Central memory CD4-positive, alpha-beta T cell (primary cell): ENCODE measurements at places on chromosomes 3 and 15.

GRCh38 chr3:94673876-94674275, 611.0 kb downstream of the NSUN3 start:
- no peak for DNase-seq

DNA sequence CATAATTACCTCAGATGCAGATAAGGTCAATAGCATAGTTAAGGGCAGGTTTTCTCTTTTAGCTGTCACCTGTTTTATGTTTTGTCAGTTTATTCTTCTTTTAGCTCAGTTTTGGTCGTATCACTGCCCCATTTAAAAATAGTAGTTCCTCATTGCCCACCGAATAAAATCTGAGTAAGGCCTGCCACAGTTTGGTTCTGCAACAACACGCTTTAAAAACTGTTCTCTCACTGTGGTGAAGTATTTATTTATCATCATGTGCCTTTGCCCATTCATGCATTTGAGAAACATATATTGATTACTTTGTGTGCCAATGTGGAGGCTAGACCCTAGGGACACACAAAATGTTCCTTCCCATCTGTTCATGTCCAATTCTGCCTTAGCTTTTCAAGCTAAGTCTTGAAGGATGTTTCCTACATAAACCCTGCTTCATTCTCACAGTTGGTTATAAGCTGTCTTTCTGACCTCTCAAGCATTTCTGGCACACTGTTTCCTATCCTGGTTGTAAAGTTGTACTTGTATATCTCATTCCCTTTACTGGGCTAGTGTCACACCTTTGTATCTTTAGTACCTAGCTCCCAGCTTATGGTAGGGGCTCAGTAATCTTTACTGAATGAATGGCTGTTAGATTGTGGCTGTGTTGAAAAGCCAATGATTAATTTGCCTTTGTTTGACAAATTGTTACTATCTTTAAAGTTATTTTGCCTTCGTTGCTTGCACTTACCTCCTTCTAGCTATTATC, 23.9 kb downstream of the AKAP13 start:
- no peak for DNase-seq

DNA sequence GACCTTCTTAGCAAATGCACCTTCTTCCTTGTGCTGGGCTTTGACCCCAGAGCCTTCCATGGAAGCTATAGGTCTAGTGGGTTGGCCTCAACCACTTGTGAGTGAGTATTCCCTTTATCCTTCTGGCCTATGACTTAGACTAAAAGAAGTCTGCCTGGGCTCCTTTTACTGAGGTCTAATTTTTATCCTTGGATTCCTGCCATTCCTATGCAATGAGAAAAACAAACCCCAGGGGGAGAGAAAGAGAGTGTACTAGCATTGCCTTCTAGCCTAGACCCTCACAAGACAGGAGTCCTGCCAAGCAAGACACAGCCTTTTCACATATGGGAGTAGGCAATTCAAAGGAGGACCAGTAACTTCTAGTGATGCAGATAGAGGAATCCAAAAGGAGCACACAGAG, 155.4 kb downstream of the PPM1L start:
- DNase-seq = no peak

GRCh38 chr3:176840641-176841286, 356.5 kb downstream of the TBL1XR1 start:
- no peak for DNase-seq

DNA sequence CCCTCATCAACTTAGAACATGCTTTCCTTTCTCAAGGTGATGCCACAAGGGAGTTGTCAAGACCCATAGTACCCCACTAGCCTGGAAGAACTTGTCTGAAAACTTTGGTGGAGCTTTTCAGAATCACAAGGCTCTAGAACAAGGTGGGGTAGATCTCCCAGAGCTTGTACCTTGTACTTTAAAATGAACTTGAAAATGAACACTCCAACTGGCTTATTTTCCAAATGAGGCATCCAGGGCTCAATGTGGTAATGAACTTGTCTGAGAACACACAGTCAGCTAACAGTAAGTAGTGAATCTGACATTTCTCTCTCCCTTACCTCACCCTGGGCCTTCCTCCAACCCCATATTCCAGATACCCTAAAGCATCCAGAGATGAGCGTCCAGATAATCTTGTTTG, 81.8 kb upstream of the THBS1 start:
- no peak for DNase-seq

- DNase-seq = no peak
Measured at GRCh38 chr15:81023483-81024264, 23.0 kb downstream of the TLNRD1 start.

DNA sequence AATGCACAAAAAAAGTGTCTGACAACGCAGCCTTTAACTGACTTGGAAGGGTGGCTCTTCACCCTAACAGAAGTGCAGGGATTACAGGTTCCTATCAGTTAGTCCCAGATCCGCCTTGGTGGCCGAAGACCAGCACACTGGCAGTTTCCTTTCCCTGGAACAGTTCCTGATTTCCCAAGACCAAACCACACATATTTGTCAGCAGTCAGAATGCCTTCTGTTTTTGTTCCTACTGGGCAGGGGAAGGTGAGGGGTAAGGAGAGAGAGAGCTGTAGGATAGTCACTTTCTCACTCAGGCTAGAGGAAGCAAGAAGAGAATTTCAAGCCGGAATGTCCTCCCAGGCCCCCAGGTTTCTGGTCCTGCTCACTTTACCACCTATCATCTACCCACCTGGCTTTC, 9.2 kb downstream of the CXCR6 start:
- DNase-seq = no peak

DNA sequence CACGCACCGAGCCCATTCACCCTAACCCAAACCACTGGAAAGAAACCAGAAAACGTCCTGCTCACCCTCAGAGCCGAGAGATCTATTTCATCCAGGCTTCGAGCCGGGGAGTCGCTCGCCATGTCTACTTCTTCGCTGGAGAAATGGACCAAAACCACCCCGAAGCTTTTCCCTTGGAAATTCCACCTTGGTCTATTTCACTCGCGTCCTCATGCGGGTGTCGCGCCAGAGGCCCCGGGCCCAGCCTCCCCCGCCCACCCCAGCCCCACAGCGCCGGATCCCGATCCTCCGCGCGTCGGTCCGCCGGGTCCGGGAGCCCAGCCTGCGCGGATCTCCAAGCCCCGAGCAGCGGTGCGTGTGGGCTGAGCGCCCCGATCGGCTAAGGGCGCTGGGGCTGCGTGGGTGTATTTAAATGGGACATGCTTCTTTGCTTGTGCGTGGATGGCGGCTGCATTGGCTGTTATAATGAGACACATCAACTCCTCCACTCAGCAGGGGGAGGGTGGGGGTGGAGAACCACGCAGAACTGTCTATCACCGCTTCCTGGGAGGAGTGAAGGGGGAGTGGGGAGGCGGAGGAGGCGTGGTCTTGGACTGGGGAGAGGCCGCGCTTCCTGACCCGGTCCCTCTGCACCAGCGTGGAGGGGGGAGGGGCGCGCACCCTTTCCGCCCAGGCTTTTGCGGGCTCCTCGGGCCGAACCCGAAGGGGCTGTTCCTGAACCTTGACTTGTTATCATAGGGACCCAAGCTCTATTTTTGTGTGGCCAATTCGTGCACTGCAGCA, at the start of gene TNIK:
Gene TNIK (minus strand): TSS at position 464 of the 783 bp plus-strand sequence. CDS start 342 bp downstream, at position 122.
- DNase-seq = peak; percentile 92

- DNase-seq = no peak
Measured at GRCh38 chr3:170680593-170680992, 94.7 kb upstream of the SLC7A14 start.

- DNase-seq = no peak
Measured at GRCh38 chr3:37492468-37492867, 318.1 kb upstream of the LRRFIP2 start.

- DNase-seq = no peak
Measured at GRCh38 chr3:126025116-126025729, 56.2 kb downstream of the ROPN1B start.

DNA sequence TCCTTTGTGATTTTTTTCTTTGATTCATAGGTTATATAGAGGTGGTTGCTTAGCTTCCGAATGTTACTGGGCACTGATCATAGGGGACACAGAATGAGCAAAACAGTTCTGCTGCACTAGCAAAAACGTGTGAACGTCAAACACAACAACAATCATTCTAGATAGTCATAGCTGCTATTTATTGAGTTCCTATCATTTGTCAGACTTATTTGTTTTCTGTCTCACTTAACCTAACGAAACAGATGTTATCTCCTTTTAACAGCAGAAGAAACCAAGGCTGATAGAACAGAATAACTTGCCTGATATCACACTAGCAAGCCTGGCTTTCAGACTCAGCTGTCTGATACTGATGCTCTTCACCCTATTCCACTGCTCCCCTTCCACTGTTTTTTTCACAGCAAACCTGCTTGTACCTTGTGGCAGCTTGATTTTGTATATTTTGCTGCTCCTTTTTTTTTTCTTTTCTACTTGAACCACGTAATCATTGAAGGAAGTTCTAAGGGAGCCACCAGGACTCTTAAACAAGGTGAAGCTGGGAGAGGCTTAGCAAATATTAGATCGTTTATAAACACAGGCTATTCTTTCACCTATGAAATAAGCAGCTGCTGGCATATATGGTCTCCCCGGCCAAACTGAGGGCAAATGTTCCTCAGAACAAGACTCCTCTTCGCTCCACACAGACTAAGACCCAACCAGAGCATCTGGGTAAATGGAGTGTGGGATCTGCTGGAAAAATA, 78.8 kb downstream of the MCF2L2 start:
- peak; percentile 1 for DNase-seq

GRCh38 chr3:186464424-186465093, 79.6 kb downstream of the CRYGS start:
- no peak for DNase-seq

- DNase-seq = no peak
Measured at GRCh38 chr3:183987000-183987600, 30.6 kb downstream of the ABCC5 start.

- DNase-seq = no peak
Measured at GRCh38 chr3:196493292-196493691, 10.3 kb downstream of the RNF168 start.

DNA sequence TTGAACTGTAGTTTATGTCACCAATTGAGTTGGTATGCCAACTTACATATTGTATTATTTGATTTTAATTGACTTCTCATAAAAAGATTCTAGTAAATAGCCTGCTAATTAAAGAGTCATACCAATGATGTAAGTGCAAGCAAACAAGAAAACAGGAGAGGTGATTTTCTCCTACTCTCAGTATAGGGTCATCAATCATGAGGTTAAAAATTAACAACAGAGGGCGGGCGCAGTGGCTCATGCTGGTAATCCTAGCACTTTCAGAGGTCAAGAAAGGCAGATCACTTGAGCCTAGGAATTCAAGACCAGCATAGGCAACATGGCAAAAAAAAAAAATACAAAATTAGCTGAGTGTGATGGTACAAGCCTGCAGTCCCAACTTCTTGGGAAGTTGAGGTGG, 108.7 kb downstream of the MYO9A start:
- no peak for DNase-seq

- DNase-seq = no peak
Measured at GRCh38 chr3:38122712-38123290, 14.1 kb downstream of the ACAA1 start.

- peak; percentile 25 for DNase-seq
Measured at GRCh38 chr3:72665701-72666446, 182.4 kb downstream of the SHQ1 start.

DNA sequence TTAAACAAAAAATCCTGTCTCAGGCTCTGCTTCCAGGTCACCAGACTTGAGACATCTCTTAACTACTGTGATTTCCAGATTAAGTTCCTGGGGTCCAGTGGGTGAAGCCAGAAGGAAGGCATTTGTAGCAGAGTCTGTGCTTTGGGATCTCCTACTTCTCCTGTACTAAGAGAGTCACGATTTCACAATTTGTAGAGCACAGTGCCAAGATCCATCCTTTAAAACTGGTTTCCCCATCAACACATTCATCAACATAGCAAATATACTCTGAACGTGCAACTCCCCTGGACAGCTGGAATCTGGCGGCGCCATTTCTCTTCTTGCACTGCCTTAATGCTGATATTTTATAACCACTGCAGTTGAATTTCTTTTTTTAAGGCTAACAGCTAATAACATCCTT, 33.2 kb downstream of the CDCP1 start:
- DNase-seq = no peak

DNA sequence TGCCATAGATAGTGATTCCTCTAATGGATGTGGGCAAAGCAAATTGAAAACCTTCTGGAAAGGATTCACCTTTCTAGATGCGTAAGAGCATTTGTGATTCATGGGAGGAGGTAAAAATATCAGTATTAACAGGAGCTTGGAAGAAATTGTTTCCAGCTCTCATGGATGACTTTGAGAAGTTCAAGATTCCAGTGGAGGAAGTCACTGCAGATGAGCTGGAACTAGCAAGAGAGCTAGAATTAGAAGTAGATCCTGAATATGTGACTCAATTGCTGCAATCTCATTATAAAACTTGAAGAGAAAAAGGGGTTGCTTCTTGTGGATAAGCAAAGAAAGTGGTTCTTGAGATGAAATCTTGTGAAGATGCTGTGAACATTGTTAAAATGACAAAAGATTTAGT, 88.0 kb upstream of the ACKR4 start:
- no peak for DNase-seq

GRCh38 chr3:149784064-149784704, 8.2 kb downstream of the ANKUB1 start:
- DNase-seq = no peak

GRCh38 chr3:69671082-69671952, 67.9 kb upstream of the MITF start:
- DNase-seq = no peak

GRCh38 chr3:39705351-39705900, 104.0 kb upstream of the MYRIP start:
- DNase-seq = no peak

GRCh38 chr3:155891321-155891720, 20.9 kb downstream of the GMPS start:
- no peak for DNase-seq

- DNase-seq = no peak
Measured at GRCh38 chr3:191238321-191238817, 39.3 kb downstream of the OSTN start.
